ENCODE measurements at places on chromosomes 12 and 14.

- no peak for DNase-seq
Measured at GRCh38 chr14:81206115-81206514, 14.6 kb downstream of the GTF2A1 start.

- DNase-seq, result no peak
Measured at GRCh38 chr12:32516230-32516629, 116.9 kb downstream of the FGD4 start.

GRCh38 chr14:74514471-74514941 is 20.9 kb downstream of the ISCA2 start:
- DNase-seq, result no peak

- DNase-seq, result no peak
Measured at GRCh38 chr14:55201219-55202101, 10.1 kb upstream of the DLGAP5 start.

GRCh38 chr12:131867891-131868675 is 26.3 kb upstream of the ULK1 start:
- no peak for DNase-seq

DNA sequence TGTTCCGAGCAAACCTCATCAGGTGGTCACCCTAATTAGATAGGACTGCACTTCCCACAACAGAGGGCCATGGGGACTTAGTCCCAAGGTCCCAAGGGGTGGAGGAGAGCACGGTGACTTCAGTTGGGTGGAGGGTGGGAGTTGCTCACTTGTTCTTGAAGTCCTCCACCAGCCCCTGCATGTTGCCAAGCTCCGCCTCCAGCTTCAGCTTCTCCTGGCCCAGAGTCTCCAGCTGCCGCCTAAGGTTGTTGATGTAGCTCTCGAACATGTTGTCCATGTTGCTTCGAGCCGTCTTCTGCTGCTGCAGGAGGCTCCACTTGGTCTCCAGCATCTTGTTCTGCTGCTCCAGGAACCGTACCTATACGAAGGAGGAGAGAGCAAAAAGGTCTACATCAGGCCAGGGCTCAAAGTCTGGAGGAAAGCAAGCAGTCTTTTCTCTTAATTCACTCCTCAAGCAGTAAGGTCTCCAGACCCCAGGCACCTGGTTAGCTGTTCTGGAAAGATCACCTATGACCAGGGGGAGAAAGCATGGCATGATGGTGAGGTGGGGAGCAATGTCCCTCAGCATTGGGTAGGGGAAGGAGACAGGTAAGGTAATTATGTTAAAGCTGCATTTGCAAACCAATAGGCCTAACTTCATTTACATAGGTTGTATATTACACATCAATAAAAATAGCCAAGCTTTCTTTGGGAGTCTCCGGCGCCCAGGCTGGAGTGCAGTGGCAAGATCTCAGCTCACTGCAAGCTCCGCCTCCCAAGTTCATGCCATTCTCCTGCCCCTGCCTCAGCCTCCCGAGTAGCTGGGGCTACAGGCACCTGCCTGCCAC is 2.9 kb downstream of the KRT8 start:
- DNase-seq, result no peak
